Mucosa of descending colon (tissue), 3 donors: ENCODE measurements at places on chromosomes 16 and 17. TPM values are rescaled to one million over a fixed set of nuclear protein-coding genes. Genes with fewer than 3 reads are reported as not detected.

The TBC1D3 gene
- total RNA-seq: not detected

The ATAD5 gene
- 1.5 TPM for total RNA-seq

The MT4 gene
- total RNA-seq: not detected

The NOG gene
- total RNA-seq: 0.32 TPM

The TVP23A gene
- total RNA-seq: 0.60 TPM

The BRIP1 gene
- 0.89 TPM for total RNA-seq

The DNAH2 gene
- total RNA-seq: 0.19 TPM

The ITGB4 gene
- total RNA-seq: 307 TPM

The C1QTNF1 gene
- total RNA-seq: 16.9 TPM

The P3H4 gene
- 14.0 TPM for total RNA-seq

The TEX19 gene
- total RNA-seq: not detected

DNA sequence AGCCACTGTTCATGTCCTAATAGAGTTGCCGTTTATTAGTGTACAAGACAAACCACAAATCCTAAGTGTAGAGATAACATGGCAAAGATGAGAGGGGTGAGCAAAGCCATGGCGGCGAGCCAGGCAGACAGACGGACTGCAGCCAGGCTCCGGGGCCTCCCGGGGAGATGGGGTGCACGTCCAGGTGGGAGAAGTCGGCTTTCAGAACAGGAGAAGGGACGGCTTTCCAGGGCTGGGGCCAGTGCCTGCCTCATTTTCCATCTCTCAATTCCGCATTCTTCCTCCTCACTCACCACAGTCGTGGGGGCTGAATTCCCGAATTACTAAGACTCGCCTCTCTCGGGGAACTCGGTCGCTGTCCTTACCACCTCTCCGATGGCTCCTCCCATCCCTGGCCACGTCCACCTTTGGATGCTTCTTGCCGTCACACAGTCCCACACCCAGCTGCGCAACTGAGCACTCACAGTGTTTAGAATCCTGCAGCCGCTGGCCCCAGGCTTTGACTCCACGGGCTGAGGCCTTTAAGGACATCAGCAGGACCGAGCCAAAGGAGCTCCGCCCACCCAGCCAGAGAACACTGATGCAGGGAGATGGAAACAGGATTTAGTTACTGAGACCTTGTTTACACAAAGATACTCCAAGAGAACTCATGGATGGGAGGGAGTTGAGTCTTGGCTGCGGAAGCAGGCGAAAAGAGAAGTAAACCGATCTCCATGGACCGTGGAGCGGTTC is 59.7 kb downstream of the RNF112 start:
- peak; percentile 69 for DNase-seq

DNA sequence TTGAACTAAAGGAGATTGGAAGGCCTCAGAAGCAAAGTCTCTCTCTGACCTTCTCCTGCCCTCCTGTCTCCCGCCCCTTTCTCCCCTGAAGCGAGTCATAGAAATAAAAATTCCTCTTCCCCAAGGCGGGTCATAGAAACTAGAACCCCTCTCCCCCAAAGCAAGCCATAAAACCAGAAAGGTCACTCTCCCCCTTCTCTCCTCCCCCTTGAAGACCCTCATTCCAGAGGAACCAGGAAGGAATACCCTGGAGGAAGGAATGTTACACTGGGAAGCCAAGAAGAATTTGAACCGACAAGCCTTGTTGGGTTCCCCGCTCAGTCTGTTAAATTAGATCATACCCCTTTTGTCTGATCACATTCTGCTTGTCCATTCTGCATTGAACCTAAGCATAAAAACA is 2.7 kb upstream of the GJC1 start:
- DNase-seq: no peak

- no peak for DNase-seq
These were observed 163.4 kb downstream of the CMIP start for GRCh38 chr16:81607805-81608522.

GRCh38 chr17:76142585-76143041 is 1.6 kb upstream of the FOXJ1 start:
- no peak for DNase-seq

GRCh38 chr17:45896803-45897693 is 2.7 kb downstream of the MAPT start:
- DNase-seq: no peak

DNA sequence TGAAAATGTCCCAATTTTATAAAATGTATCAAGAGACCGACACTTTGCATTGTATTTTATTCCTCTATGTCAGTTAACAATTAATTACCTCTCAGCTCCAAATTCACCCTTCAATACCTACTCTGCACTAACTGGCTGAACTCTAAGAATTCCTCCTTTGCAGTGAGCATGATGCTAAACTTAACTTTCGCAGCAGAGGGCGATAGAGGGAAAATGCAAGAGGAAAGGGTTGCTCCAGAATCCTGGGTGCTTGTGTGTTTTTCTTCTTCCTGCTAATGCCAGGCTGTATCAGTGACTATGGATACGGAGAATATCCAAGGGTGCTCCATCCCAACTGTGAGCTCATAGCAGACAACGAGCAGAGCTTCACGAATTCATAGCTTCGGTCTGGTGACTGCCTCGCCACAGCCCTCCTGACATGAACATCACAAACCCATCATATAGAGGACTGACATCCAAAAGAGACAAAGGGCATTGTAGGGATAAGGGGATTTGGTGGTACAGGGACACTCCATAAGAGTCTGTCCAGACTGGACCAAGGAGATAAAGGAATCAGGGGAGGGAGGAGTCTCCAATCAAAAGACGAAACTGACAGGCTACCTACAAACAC is 172.9 kb downstream of the STX8 start:
- peak; percentile 63 for DNase-seq

DNA sequence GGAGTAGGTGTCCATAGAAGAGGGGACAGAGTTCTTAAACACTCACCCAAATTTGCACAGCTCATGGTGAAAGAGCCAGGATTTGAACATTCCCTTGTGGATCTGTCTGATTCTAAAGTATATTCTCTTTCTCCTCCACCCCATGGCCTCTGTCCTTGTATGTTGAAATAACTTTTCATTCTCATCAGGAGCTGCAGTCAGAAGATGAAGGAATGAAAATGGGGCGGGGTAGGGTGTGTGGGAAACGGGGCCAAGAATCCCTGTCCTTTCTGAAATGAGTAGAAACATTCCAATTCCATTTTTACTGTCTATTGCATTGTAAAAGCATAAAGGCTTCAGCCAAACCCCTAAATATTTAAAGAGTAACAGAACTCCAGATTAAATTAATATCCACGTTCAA is 42.8 kb downstream of the NOG start:
- no peak for DNase-seq

GRCh38 chr17:66776999-66777688 is 57.8 kb upstream of the CACNG5 start:
- DNase-seq: no peak

GRCh38 chr17:4162321-4162720 is 19.3 kb downstream of the CYB5D2 start:
- DNase-seq: no peak

- peak; percentile 50 for DNase-seq
These were observed 40.1 kb upstream of the RBBP6 start for GRCh38 chr16:24499193-24499814.

DNA sequence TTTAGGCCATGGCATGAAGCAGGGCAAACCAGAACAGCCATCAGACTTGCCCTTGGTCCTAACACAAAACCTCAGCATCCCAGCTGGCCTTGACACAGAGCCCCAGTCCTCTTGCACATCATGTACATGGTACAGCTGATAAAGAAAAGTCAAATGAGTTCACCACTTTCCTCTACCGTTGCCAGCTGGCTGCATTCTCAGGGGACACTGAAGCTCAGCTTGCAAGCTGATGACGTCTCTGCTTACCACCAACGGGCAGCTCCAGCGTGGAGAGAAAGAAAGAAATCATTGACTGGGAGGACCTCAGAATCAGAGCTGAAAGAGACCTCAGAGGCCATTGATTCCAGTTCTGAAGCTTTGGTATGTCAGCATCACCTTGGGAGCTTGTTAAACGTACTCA is 80.7 kb upstream of the CES5A start:
- no peak for DNase-seq

DNA sequence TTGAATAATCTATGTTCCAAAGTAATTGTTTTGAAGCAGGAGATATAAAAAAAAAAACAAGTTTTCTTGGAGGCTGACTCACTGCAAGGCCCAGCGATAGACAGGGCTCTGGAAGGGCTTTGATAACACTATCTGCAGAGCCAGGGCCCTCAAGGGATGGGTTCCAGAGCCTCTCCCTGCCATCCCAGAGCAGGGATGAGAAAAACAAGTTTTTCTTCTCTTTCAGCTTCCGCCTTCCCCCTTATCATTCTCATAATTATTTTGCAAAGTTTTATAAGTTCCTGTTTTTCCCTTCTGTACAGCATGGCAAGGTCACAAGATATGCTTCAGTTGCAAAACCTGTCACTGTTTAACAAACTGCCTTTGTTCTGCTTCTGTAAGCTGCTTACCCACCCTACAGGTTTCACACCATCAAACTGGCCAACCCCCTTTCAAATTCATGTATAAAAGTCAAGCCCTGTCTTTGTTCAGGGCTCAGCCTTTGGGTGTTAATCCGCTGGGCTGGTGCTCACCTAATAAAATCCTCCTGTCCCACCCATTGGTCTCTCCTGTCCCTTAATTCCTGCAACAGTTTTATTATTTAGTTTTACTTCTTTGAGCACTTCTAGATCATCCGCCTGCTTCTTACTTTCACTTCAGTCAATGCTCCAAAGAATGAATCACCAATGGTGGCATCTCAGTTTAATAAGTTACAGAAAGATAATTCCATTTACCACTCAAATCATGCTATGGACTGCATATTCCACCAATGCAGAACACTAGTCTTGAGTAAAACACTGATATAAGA is 5.6 kb upstream of the THUMPD1 start:
- DNase-seq: no peak

GRCh38 chr16:21302898-21303528 is 24.9 kb upstream of the CRYM start:
- DNase-seq: no peak

DNA sequence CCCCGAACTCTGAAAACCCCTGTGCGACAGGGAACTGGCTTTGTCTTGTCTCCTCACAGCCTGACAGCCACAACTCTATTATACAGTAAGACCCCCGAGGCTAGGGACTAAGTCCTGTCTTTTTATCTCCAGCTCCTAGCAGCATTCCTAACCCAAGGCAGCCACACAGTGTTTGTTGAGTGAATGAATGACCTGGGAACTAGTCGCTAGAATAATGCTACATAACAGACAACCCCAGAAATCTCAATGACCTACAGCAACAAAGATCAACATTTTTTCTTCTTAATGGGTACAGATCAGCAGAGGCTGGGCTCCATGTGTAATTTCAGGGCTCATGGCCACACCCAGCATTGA is 71.4 kb upstream of the TNRC6C start:
- no peak for DNase-seq

DNA sequence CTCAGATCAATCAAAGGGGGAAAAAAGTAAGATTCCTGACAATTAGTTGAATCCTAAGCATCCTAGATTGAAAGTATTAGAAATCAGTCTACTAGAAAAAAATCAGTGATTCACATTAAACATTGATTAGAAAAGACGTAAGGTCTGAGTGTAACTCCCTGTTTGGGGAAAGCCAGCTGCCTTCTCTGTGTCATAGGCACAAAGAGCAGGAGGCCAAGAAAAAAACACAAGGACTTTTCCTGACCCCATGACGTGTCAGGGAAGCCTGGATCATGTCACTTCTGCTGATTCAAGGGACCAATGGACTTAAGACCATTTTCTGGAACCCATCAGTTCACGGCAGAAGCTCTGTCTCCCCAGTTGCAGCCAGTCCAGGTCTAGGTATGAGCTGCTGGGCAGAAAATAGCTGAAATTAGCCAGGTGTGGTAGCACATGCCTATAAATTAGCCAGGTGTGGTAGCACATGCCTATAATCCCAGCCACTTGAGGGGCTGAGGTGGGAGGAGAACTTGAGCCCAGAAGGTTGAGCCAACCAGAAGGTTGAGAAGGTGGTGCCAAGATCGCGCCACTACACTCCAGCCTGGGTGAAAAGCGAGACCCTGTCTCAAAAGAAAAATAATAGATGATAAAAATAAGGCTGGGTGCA is 35.9 kb downstream of the RANBP10 start:
- no peak for DNase-seq

- DNase-seq: peak; percentile 91
These were observed 9.2 kb downstream of the OR2C1 start for GRCh38 chr16:3364774-3365427.

- peak; percentile 82 for DNase-seq
These were observed 973 bp downstream of the SLC7A6 start for GRCh38 chr16:68265078-68265920.

GRCh38 chr17:44360826-44361225 is 2.8 kb downstream of the FAM171A2 start:
- DNase-seq: no peak

GRCh38 chr16:21990381-21990944 is 10.5 kb downstream of the PDZD9 start:
- DNase-seq: no peak

DNA sequence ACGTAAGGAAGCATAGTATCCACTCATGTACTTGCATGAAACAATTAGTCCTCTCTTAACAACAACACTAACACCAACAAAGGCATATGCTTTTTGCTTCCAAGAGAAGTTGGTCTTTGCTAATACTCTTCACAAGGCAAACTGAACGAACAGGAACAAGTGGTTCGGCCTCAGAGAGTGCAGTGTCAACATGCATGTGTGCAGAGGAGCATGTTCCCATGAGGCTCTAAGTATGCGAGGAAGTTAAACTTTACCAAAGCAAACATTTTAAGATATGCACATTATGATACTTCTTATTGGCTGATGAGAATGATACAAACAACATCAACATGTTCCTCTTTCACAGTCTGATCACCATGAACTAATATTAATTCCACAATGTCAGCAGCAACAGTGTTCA is 285.3 kb upstream of the IRX5 start:
- DNase-seq: no peak

DNA sequence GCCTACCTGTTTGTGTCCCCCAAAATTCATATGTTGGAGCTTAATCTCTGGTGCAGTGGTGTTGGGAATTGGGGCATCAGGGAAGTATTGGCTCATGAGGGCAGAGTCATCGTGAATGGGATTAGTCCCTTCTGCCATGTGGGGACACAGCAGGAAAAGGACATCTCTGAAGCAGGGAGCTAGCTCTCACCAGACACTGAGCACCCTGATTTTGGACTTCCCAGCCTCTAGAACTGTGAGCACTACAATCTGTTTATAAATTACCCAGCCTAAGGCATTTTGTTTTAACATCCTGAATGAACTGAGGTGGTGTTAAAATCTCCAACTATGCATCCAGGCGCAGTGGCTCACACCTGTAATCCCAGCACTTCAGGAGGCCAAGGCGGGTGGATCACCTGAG is 206.0 kb downstream of the SEC14L1 start:
- DNase-seq: no peak

- DNase-seq: peak; percentile 82
These were observed 313 bp downstream of the UBTF start for GRCh38 chr17:44219108-44219615.

DNA sequence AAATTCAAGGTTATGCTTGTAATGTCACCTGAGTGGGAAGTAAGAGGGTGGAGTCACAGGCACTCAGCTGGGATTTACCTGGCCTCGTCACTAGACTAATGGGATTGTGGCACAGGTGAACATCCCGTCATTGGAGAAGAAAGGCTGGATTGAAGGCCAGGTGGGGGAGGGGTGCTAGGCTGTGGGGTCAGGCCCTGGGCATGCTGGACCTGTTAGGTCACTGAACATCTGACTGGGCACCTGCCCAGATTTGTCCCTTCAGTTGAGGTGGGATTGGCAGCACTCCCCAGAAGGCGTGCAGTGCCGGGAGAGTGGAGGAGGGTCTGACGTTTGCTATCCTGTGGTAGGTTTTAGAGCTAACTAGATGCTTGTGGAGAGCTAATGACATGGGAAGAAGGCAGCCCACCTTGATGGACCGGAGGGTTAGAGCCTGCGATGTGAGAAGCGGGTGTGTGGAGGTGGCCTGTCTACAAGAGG is 161.5 kb upstream of the ZNF267 start:
- DNase-seq: no peak
